ENCODE measurements at places on chromosomes 5 and 9. TPM values are rescaled to one million over a fixed set of nuclear protein-coding genes. Genes with fewer than 3 reads are reported as not detected.

GRCh38 chr5:175752826-175753535 is 95.1 kb downstream of the HRH2 start:
- no peak overlapping the region for H3K4me3 ChIP-seq
- H3K36me3 ChIP-seq: no peaks in the 10 kb centered on the region
- DNase-seq: no peak
- no peak overlapping the region for H3K27ac ChIP-seq
- H3K4me1 ChIP-seq: no peaks in the 10 kb centered on the region
- H3K27me3 ChIP-seq: peaks cover 55% of the 10 kb centered on the region

DNA sequence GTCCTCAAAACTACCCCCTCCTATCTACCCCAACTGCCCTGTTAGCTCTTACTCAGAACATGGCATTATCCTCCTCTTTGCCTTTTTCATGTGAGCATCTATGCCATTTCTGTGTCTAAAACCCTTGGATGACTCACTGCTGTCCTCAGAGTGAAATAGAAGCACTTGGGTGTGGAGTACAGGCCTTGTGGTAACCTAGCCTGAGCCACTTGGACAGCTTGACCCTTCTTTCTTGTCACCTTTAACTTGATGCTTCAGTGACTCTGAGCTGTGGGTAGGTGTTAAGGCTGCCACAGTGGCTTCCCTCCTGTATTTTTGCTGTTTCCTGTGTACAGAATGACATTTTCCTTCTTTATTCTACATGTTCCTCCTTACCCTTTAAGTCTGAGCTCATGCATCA is 391.4 kb downstream of the SH3GL2 start:
- H3K4me3 ChIP-seq: no peak overlapping the region
- no peaks in the 10 kb centered on the region for H3K4me1 ChIP-seq
- DNase-seq: no peak

DNA sequence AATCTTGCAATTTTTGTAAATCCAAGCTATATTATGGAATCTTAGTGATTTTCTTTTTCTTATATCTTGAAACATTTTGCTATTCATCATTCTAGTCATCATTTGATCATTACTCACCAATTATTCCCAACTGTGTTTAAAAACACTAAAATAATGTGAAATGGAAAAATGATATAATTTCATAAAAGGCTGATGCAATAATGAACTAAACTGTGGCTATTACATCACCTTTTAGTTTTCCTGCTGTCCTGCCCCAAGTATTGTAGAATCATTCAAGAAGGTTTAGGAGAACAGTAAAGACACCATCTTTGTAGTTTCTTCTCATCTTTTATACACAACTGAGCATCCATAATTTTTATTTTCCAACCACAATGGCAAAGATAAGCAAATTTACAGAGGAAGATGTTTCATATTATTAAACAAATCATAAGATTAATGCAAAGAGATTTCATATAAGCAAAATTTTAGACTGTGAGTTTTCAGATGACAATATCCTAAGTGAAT is 431.0 kb upstream of the SLC30A5 start:
- no peak for DNase-seq
- no peak overlapping the region for H3K27ac ChIP-seq
- H3K36me3 ChIP-seq: no peaks in the 10 kb centered on the region
- no peak overlapping the region for H3K4me3 ChIP-seq
- H3K4me1 ChIP-seq: no peaks in the 10 kb centered on the region

DNA sequence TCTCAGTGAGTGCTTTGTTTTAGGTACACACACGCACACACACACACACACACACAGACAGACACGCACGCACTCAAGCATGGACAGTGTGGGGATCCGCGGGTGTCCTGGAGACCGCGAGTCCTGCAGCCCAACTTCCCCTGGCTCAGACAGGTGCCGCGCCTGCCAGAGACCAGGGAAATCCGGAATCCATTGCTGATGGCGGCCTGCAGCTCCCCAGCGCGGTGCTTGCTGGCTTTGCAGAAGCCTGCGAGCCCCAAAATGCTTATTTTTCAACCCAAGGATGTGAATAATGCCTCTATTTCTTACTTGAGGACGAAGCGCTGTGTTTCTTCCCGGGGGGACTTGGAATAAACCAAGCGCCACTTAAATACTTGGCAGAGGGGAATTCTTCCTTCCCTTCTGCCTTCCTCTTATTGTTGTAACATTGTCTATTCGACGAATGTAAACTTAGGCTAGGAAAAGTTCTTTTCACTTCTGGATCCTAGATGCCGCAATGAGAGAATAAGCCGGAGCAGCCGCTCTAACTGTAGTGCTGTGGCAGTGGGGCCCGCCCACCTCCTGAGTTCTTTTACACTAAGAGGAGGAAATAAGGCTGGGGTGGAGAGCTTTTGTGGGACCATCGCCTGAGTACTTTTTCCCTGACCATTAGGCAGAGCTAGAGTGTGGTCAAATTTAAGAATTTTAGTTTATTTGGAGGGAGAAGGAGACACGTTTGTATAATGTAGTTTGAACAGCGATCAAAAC is 802 bp downstream of the ITGA2 start:
- H3K4me3 ChIP-seq: peak overlapping the region; percentile 69
- H3K36me3 ChIP-seq: no peaks in the 10 kb centered on the region
- peaks cover 15% of the 10 kb centered on the region for H3K4me1 ChIP-seq
- peak; percentile 71 for DNase-seq
- no peaks in the 10 kb centered on the region for H3K27me3 ChIP-seq
- H3K27ac ChIP-seq: no peak overlapping the region

ANKRD31 gene
- 0.14 TPM for total RNA-seq

ADAMTSL2 gene
- total RNA-seq: 17.4 TPM

- H3K27ac ChIP-seq: no peak overlapping the region
- H3K27me3 ChIP-seq: no peaks in the 10 kb centered on the region
- no peak for DNase-seq
- H3K4me3 ChIP-seq: no peak overlapping the region
These were observed 17.5 kb downstream of the GOLPH3 start for GRCh38 chr5:32156635-32157034.

- no peaks in the 10 kb centered on the region for H3K27me3 ChIP-seq
- no peak overlapping the region for H3K27ac ChIP-seq
- H3K36me3 ChIP-seq: no peaks in the 10 kb centered on the region
- no peak overlapping the region for H3K4me3 ChIP-seq
- DNase-seq: no peak
- H3K4me1 ChIP-seq: no peaks in the 10 kb centered on the region
These were observed 47.5 kb downstream of the NLN start for GRCh38 chr5:65769539-65769938.

GRCh38 chr5:173933901-173934300 is 45.8 kb downstream of the CPEB4 start:
- H3K27me3 ChIP-seq: no peaks in the 10 kb centered on the region
- no peaks in the 10 kb centered on the region for H3K36me3 ChIP-seq
- H3K4me3 ChIP-seq: no peak overlapping the region
- H3K27ac ChIP-seq: no peak overlapping the region
- no peaks in the 10 kb centered on the region for H3K4me1 ChIP-seq
- DNase-seq: no peak

DNA sequence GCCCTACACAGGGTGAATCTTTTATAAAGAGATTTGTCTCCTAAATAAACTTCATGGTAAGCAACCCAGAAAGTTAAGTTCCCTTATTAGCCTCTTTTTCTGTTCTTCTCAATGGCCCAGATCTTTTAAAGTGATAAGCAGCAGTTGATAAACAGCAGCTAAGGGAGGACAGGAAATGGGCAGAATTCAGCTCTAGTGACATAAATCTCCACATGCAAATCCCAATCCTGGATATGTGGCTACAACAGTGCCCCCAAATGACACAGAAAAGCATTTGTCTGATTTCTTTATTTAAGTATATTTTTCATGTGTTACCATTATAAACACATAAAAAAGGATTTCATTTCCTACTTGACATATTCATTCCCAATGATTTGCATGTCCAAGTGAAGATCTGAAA is 199.0 kb downstream of the DTWD2 start:
- H3K4me3 ChIP-seq: no peak overlapping the region
- no peak overlapping the region for H3K27ac ChIP-seq
- H3K27me3 ChIP-seq: no peaks in the 10 kb centered on the region
- no peak for DNase-seq
- no peaks in the 10 kb centered on the region for H3K36me3 ChIP-seq

MSANTD3 gene
- 18.1 TPM for total RNA-seq

GRCh38 chr5:3033033-3033755 is 281.7 kb upstream of the IRX2 start:
- no peak for DNase-seq
- H3K27ac ChIP-seq: no peak overlapping the region
- no peaks in the 10 kb centered on the region for H3K4me1 ChIP-seq
- no peaks in the 10 kb centered on the region for H3K27me3 ChIP-seq

- H3K27me3 ChIP-seq: no peaks in the 10 kb centered on the region
- H3K4me3 ChIP-seq: no peak overlapping the region
- H3K27ac ChIP-seq: no peak overlapping the region
- peak; percentile 12 for DNase-seq
- no peaks in the 10 kb centered on the region for H3K36me3 ChIP-seq
- peaks cover 25% of the 10 kb centered on the region for H3K4me1 ChIP-seq
These were observed 53.7 kb downstream of the TMOD1 start for GRCh38 chr9:97555164-97555563.

DDX46 gene
- total RNA-seq: 37.4 TPM

DNA sequence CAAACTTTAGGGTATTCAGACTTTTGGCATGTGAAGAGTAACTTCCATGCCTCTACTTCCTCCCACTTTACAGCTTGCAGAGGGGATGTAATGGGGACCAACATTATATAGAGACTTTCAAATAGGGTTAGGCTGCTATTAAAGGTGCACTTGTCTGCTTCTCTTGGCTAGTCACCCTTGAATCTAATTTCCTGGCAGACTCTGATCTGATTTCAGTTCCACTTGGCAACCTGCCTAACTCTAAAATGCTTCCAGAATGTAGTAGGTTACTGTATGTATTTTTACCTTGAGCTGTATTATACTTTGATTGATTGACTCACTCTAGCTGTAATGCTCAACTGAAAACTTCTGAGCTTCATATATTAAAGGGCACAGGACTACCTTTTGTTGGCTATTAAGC is 693.4 kb downstream of the KCTD16 start:
- H3K27me3 ChIP-seq: no peaks in the 10 kb centered on the region
- no peaks in the 10 kb centered on the region for H3K36me3 ChIP-seq
- DNase-seq: no peak
- no peak overlapping the region for H3K4me3 ChIP-seq
- no peaks in the 10 kb centered on the region for H3K4me1 ChIP-seq
- no peak overlapping the region for H3K27ac ChIP-seq

FOXD4L6 gene
- total RNA-seq: not detected

TENT4A gene
- 19.9 TPM for total RNA-seq

GRCh38 chr5:149265597-149265996 is 6.1 kb upstream of the AFAP1L1 start:
- no peaks in the 10 kb centered on the region for H3K36me3 ChIP-seq
- H3K4me1 ChIP-seq: no peaks in the 10 kb centered on the region
- H3K4me3 ChIP-seq: no peak overlapping the region
- no peak overlapping the region for H3K27ac ChIP-seq

DNA sequence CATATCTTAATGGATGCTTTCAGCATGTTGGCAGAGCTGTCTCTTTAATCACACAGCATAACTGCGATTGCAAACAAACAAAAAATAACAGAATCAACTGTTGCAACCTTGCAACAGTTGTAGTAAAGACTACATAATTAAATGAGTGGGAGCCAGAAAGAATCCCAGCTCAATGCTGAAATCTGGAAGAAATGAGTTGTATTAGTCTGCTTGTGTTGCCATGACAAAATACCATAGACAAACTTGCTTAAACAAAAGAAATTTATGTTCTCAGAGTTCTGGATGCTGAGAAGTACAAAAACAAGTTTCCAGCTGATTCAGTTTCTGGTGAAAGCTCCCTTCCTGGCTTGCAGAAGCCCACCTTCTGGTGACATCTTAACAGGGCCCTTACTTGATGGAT is 260.9 kb upstream of the TUSC1 start:
- no peaks in the 10 kb centered on the region for H3K4me1 ChIP-seq
- no peaks in the 10 kb centered on the region for H3K36me3 ChIP-seq
- H3K27ac ChIP-seq: no peak overlapping the region
- H3K27me3 ChIP-seq: no peaks in the 10 kb centered on the region
- DNase-seq: no peak
- H3K4me3 ChIP-seq: no peak overlapping the region

PTGS1 gene
- total RNA-seq: 16.4 TPM

GRCh38 chr9:92650839-92651621 is 18.9 kb downstream of the IPPK start:
- DNase-seq: peak; percentile 61
- H3K36me3 ChIP-seq: peaks cover 44% of the 10 kb centered on the region
- H3K27me3 ChIP-seq: no peaks in the 10 kb centered on the region
- H3K4me1 ChIP-seq: no peaks in the 10 kb centered on the region
- no peak overlapping the region for H3K27ac ChIP-seq

DNA sequence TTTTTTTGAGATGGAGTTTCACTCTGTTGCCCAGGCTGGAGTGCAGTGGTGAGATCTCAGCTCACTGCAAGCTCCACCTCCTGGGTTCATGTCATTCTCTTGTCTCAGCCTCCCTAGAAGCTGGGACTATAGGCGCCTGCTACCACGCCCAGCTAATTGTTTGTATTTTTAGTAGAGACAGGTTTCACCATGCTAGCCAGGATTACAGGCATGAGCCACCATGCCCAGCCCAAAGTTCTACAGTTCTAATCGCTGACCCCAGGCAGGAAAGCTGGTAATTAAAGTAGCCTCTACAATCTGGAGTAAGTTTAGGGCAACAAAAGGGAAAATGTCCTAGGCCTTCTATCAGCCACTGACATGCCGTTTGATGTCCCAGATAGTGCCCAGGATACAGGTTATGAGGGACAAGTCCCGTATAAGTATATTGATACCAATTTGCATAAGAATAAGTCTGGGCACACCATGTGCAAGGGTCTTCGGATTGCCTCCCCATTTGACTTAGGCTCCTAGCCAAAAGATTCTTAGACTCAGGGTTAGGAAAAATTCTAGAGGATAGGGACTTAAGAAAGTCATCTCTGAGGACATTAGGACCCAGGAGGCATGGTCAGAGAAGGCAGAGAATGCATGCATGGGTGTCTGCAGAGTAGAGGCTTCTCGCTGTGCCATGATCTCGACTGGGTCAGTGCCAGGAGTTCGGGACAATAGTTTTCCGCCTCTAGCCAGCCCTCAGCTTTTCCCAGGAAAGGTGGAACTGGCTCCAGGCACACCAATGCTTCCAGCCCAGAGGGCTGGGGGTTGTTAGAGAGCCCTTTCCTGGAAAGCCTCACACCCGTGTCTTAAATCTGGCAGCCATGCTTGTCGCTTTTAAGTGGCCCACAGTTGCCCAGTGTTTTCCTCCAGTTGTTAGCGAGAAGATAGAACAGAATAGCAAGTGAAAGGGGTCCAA is 1111.1 kb downstream of the TAF11L14 start:
- no peaks in the 10 kb centered on the region for H3K4me1 ChIP-seq
- H3K4me3 ChIP-seq: peak overlapping the region; percentile 50
- H3K27me3 ChIP-seq: no peaks in the 10 kb centered on the region
- H3K36me3 ChIP-seq: no peaks in the 10 kb centered on the region
- H3K27ac ChIP-seq: peak overlapping the region; percentile 80

- H3K4me3 ChIP-seq: no peak overlapping the region
- no peak overlapping the region for H3K27ac ChIP-seq
- no peak for DNase-seq
- H3K36me3 ChIP-seq: no peaks in the 10 kb centered on the region
These were observed 705.7 kb downstream of the CETN3 start for GRCh38 chr5:89703817-89704216.

FCN1 gene
- total RNA-seq: 63.0 TPM

TLR4 gene
- total RNA-seq: 45.9 TPM

GRCh38 chr5:110852053-110852452 is 113.2 kb downstream of the SLC25A46 start:
- H3K27me3 ChIP-seq: no peaks in the 10 kb centered on the region
- H3K4me1 ChIP-seq: no peaks in the 10 kb centered on the region
- H3K27ac ChIP-seq: no peak overlapping the region
- H3K36me3 ChIP-seq: no peaks in the 10 kb centered on the region
- no peak for DNase-seq
